Foreskin fibroblast (primary cell): ENCODE measurements at places on chromosomes 3 and 15.

- DNase-seq = no peak
Measured at GRCh38 chr15:94524565-94524964, 293.2 kb downstream of the MCTP2 start.

DNA sequence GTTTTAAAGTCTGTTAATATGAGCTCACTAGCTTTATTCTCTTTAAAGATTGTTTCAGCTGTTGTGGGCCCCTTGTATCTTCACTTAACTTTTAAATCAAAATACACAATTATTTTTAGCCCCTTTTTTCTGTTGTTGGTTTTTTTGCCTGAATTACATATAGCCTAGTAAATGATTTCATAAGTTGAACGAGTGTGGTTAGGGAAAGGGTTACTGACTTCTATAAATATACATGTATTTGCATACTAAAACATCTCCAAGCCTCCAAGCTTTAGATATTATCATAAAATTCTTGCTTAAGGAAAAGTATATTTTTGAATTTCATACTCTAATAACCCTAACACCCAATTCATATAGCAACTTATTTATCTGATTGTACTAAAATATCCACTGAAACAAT lies 73.2 kb upstream of the ARL6 start:
- no peak for DNase-seq

DNA sequence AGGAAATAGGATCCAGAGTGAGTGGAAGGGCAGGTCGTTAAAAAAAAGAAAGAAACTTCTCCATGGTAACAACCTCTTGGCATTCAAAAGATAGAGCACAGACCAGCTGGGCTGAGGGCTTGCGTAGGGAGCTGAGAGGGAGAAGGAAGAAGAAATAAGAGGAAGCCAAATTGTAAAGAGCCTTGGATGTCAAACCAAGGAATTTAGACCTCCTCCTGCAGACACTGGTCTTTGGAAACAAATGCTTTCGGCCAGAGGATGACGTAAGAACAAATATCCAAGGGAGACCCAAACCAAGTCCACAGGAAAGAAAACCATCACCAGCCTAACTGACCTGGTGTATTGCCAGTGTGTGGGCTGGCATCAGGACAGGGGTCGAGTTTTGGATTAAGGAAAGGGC lies 155.2 kb downstream of the UACA start:
- no peak for DNase-seq

DNA sequence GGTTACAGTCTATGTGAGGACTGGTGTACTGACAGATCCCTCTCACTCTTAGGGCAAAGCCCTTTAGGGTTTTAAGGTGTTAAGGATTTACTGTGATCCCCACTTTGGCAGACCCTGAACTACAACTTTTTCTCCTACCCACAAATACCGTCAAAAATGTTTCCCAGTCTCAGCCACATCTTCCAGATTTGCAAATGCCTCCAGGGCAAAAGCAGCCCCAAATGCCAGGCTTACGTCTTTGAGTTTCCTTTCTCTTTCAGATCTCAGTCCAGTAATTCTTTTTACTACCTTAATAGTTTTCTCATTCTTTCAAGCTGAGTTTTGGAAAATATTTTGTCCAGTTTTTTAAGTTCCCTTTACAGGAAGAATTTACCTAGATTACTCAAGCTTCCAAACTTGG lies 13.4 kb upstream of the ITGA11 start:
- DNase-seq = no peak

GRCh38 chr15:71889385-71889784 lies 79.0 kb downstream of the NR2E3 start:
- DNase-seq = no peak

- DNase-seq = peak; percentile 55
Measured at GRCh38 chr3:123075359-123075758, 8.5 kb downstream of the PDIA5 start.

- peak; percentile 94 for DNase-seq
Measured at GRCh38 chr15:36468746-36469145, 110.7 kb upstream of the CDIN1 start.

DNA sequence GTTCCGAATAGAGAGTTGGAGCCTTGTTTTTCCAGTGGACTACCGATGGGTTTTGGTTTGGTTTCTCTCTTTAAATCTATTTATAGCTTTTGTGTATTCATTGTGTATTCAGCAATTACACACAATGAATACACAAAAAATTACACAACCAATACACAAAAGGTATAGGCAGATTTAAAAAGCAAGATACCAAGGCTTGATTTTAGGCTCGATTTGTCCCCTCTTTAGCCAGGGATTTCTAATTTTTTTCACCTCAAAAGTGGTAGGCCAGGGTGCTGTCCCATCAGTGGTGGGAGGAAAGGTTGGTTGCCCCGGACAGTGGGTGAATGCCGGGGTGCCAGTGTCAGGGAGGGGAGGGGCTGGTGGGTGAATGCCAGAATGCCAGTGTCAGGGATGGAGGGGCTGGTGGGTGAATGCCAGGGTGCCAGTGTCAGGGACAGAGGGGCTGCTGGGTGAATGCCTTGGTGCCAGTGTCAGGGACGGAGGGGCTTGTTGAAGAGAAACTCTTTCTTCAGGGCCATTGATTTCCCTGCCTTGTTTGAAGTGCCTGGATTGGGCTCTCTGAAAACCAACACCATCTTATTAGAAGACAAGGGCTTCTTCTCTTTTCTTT lies 186.2 kb downstream of the GOLGA6L6 start:
- DNase-seq = no peak

DNA sequence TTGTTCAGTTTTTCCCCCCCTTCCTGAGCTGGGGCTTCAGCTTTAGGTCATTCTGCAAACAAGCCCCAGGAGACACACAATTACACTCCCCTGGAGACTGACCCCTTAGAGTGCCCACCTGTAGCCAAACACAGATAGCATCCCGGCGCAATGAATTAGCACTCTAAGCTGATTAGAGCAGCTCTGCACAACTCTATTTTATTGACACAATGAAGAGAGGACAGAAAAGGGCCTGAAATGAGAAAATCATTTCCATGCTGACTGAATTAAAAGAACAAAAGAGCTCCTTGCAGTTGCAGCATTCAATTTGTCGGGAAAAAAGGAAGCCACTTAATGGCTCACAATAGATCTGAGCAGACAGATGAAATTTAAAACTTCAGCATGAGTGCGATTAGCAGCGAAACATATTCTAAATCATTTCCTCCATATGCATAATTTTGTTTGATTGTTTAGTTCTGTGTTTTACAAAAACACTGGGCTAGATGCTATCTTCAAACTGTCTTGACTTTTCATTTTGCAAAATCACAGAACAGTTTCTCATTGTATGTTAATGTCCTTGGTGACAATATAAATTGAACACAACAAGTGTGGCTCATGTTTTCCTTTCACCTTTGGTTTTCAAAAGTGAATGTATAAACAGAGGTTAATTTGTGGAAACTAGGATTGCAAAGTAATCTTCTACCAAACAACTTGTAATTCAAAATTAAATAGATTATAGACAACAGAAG lies 308.6 kb downstream of the MECOM start:
- no peak for DNase-seq

DNA sequence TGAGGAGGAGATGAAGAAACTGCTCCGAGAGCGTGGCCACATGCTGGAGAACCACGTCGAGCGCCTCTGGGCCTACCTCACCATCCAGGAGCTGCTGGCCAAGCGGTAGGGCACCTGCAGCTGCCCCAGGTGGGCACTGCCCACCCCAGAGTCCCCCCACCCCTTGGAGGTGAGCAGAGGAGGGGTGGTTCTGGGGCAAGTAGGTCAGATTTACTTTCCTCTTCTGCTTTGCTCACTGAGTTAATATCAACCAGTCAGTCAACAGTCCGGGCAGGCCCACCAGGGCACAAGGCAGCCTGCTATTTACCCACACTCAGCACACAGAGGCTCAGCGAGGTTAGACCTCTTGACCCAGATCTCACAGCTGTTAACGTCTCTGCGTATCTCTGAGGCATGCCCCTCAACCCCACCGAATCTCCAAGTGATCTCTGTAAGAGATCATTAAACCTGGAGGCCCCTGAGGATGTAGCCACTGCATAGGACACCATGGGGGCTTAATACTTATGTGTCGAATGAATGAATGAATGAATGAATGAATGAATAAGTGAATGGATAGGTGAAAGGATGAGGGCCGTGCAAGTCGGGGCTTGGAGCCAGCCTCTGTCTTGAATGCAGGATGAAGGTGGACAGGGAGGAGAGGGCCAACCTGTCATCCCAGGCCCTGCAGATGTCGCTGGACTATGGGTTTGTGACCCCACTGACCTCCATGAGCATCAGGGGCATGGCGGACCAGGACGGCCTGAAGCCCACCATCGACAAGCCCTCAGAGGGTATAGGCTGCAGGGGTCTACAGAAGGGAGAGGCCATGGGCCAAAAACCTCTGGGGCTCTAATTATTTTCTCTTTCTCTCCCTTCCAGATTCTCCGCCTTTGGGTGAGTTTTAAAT lies 8.0 kb upstream of the ITIH3 start:
- no peak for DNase-seq

DNA sequence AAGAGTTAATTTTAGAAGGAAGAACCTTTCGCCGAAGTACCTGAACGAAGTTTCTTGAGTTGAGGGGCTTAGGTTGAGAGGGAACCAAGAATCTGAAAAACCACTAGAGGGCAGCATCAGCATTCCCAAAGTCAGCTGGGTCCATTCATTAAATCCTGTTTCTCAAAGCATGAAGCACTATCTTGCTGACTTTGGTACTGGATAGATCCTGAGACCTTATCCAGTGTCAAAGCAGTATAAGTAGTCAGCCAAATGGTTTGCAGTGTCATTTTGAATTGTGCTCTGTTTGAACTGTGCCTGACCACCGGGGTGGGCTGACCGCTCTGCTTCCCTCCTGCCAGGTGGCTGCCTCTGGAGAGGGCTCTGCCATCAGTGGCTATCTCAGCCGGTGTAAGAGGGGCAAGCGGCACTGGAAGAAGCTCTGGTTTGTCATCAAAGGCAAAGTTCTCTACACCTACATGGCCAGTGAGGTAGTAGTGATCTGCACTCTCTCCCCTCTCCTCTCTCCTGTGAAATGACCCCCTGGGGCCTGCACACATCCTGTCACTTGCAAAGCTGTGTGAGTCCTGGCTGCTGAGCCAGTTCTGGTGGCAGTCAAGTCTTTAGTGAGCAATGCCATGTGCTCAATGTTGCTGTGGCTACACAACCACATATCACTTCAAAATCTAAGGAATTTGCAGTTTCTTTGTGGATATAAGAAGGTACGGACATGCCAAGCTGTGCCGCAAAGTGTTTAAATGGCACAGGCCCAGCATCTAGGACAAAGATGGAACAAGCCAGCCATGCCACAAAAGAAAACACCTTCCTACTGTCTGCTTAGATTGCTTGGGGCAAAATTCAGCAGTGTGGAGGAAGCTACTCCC lies 21.4 kb upstream of the NR2C2 start:
- peak; percentile 81 for DNase-seq

GRCh38 chr3:28050885-28051284 lies 190.5 kb upstream of the CMC1 start:
- peak; percentile 43 for DNase-seq

DNA sequence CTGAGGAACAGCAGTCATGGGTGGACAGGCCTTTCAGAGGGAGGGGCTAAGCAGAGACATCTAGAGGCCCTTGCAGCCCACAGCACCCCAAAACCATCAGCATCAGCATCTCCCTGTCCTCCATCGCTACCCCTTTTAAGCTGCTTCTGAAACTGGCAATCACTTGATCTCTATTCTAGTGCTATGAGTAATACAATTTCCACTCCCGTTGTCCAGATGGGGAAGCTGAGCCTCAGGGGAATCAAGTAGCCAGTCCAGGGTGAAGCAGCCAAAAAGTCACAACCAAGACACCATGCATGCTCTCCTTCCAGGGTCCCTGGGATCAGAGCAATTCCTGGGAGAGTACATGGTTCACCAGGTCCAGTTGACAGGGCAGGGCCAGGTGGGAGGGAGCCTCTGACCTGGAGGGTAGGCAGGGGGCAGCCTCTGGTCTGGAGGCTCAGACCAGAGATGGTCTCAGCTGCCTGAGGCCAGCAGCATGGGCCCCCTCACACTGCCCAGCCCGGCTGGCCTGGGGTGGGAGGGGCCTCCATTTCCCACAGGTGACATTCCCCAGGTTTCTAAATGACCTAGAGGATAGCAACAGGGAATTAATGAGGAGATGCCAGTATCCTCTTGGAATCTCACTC lies 30.0 kb downstream of the KLHL25 start:
- DNase-seq = no peak

GRCh38 chr15:36428102-36428845 lies 151.2 kb upstream of the CDIN1 start:
- DNase-seq = peak; percentile 100

GRCh38 chr3:69532547-69533224 lies 146.8 kb upstream of the FRMD4B start:
- DNase-seq = no peak

DNA sequence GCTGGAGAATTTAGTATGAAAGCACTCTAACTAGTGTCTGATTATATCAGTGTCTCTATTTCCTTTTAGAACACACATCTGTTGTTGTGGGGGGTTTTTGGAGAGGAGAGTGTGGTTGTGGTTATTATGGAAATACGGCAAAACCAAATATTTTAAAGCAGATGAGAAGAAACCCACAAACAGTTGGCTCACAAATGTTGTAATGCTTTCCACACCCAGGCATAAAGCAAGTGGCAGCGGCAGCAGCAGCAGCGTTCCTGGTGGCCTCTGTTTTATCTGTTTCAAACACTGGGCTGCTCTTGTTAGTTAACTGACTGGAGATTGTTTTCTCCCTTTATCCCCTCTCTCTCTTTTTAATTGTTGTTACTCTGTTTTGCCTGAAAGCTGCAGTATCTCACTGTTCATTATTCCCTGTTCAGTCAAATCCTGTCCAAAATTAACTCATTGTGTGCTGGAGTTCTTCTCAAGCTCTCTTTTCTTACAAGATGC lies 1045.5 kb upstream of the NR2F2 start:
- no peak for DNase-seq

DNA sequence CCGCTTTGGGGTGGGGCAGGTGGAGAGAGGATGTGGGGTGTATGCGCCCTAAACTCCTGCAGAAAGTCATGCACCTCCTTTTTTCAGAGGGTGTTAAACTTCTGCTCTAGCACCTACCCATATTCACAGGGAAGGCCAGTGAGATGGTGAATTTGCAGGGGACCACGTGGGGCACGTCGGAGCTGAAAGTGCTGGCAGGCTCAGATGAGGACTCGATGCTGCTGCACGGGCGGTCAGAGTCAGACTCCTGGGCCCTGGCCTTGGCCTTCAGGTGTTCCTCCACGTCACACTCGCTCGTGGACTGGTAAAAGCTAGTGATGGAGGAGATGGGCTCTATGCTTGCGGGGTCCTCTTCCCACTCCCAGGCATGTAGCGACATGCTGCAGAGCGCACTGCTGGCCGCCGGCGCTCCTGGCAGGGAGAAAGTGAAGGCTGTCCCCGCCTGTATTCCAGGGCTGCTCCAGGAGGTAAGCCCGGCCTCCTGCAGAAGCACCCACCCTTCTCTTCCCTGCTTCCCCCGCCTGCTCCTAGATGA lies 883 bp downstream of the CFAP92 start:
- no peak for DNase-seq
